ENCODE measurements at places on chromosomes 16 and 17.
A peak's percentile ranks its signal among the peaks of the same experiment; 100 is the strongest.

DNA sequence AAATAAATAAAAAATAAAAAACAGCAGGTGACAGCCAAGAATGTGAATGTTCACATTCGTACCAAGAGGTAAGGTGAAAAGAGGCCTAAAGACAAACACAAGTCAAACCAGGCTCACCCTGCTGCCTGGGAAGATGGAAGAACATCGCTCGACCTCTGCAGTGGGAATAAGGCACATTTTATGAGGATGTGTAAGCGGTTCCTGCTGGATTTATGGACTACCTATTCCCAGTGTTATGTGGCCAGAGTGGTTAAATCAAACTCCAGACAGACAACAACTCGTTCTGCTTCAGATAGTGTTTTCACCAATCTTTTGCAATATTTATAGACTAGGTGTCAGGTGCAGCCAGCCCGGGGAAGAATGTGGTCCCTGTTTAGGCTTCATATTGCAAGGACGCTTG is 215.0 kb upstream of the HSBP1 start:
- DNase-seq, result no peak

GRCh38 chr17:20313306-20313705 is 154.0 kb downstream of the LGALS9B start:
- DNase-seq, result no peak

DNA sequence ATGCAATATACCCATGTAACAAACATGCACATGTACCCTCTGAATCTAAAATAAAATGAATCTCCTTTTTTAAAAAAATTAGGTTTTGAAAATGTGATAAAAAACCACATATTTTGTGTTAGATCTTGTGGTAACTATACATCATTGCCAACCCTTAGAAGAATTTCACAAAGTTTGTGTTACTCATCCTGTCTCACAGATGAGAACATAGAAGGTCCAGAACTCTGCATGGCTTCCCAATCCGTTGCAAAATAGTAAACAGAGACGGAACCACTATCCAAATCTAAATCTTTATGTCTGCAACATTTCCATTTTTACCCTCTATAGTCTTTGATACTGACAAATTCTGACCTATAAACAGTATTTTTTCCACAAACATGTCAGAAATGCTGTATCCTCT is 759.9 kb downstream of the KCNJ2 start:
- peak; percentile 62 for DNase-seq

GRCh38 chr17:71976011-71976649 is 144.7 kb upstream of the SOX9 start:
- DNase-seq, result peak; percentile 97

- DNase-seq, result no peak
These were observed 3.6 kb downstream of the C17orf58 start for GRCh38 chr17:67992548-67993152.

Data from AG10803 (cell line).